Hematopoietic multipotent progenitor cell treated with erythropoietin and hydrocortisone succinate and interleukin-3 and kit ligand, for 4 days (in vitro differentiated cells): ENCODE measurements at places on chromosomes 7 and 10.
A peak's percentile ranks its signal among the peaks of the same experiment; 100 is the strongest.

GRCh38 chr10:101843032-101844021 lies at the start of gene KCNIP2:
Gene KCNIP2 (minus strand): TSS chr10:101843800. CDS start chr10:101843568, 232 bp downstream.
- DNase-seq = peak; percentile 68

DNA sequence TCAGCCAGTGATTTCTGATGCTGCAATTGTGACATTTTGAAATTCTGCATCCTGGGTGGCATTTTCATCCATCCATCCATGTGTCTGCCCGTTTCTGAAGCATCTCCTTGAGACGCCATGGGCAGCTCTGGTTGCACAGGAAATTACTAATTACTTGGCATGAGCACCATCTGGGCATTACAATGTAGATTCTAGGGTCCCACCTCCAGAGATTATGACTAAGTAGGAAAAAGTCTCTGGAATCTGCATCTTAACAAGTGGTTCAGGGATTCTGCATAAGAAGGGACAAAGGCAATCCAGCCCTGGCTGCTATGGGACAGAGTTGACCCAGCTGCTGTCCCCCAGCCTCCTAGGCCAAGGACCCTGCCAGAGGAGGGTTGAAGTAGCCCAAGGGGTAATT lies 65.3 kb downstream of the CUZD1 start:
- DNase-seq = no peak

DNA sequence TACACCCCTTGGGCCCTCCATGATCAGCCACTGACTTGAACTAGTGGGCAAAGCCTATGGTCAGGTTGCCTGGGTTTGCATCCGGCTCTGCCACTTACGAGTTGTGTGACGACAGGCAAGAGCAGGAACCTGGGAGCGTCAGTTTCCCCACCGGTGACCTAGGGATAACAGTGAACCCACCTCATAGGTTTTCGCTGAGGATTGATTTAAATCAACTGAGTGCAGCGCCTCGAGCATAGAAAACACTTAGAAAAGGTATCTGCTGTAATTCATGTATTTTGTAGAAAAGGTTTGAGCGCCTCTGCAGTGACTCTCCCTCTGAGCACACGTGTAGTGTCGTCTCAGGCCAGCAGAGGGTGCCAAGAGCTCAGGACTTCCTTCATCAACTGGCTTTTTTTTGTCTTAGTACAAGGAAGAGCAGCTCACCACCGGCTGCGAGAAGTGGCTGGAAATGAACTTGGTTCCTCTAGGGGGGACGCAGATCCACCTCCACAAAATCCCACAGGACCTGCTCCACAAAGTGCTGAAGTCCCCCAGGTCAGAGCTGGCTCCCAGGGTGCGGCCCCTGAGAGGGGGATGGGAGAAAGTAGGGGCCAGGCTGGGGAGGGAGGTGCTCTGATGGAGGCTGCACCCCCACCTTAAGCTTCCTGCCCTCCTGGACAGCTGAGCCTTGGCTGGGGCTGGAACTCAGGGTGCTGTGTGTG lies 27.7 kb downstream of the BTBD16 start:
- peak; percentile 84 for DNase-seq

- no peak for DNase-seq
Measured at GRCh38 chr7:108086546-108086945, 43.6 kb downstream of the LAMB4 start.

GRCh38 chr10:33134011-33134751 lies 176.2 kb upstream of the ITGB1 start:
- peak; percentile 9 for DNase-seq

GRCh38 chr10:70903262-70903921 lies 15.0 kb upstream of the PCBD1 start:
- peak; percentile 56 for DNase-seq

- no peak for DNase-seq
Measured at GRCh38 chr10:124563320-124564040, 101.9 kb downstream of the LHPP start.

GRCh38 chr10:104099269-104099668 lies 13.6 kb upstream of the COL17A1 start:
- DNase-seq = no peak

GRCh38 chr10:104339469-104340110 lies 1.3 kb upstream of the ITPRIP start:
- DNase-seq = no peak

GRCh38 chr7:99624484-99624883 lies 7.7 kb downstream of the ZSCAN25 start:
- DNase-seq = peak; percentile 40

DNA sequence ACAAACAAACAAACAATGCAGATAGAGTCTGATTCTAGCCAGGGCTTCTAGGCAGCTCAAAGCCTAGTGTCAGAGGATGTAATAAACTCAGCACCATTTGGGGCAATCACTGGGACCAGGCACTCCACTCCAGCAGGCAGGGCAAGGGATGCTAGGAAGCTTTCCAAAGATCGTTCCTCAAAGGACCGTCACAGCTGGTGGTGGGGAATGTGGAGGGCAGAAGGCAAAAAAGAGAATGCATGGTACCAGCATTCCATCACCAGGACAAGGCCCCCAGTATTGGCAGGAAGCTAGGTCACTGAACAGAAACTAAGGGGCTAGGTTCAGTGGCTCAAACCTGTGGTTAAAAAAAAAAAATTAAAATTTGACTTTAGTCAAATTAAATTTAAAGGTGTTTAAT lies 94.2 kb downstream of the CUL2 start:
- no peak for DNase-seq

- no peak for DNase-seq
Measured at GRCh38 chr7:106545275-106545674, 115.7 kb downstream of the CCDC71L start.

- no peak for DNase-seq
Measured at GRCh38 chr10:97131181-97131628, 54.6 kb downstream of the SLIT1 start.

- peak; percentile 83 for DNase-seq
Measured at GRCh38 chr10:80356563-80356988, at the start of the genes DYDC1 and DYDC2. Gene DYDC1 (minus strand): TSS chr10:80356755. CDS start chr10:80352601, 4,154 bp downstream. Gene DYDC2 (plus strand): TSS chr10:80356781. CDS start chr10:80362444, 5,663 bp downstream.
